ENCODE measurements at places on chromosomes 16 and 17.

DNA sequence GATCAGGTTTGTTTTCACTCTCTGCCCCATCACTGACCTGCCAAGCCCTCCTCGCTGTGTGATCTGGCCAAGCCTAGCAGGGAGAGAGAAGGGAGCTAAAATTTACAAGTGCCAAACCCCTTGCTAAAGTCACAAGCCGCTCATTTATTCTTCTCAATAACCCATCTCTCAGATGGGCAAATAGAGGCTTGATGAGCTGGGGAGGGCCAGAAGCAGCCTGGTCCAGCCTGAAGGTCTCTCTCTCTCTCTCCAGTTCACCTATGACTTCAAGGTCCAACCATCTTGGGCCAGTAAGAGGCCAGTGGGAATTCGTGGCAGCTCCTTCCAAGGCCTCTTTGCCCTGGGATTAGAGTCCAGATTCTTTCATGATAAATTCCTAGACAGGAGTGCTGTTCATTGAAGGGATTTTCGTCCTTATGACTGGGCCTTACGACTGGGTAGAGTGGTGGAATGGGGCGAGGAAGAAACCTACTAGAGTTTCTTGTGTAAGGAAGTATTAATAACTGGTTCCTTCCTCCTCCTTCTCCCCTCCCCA, 3.4 kb downstream of the CA7 start:
- no peak for DNase-seq

- DNase-seq, result no peak
These were observed 1.4 kb downstream of the ARSG start for GRCh38 chr17:68292689-68293040.

DNA sequence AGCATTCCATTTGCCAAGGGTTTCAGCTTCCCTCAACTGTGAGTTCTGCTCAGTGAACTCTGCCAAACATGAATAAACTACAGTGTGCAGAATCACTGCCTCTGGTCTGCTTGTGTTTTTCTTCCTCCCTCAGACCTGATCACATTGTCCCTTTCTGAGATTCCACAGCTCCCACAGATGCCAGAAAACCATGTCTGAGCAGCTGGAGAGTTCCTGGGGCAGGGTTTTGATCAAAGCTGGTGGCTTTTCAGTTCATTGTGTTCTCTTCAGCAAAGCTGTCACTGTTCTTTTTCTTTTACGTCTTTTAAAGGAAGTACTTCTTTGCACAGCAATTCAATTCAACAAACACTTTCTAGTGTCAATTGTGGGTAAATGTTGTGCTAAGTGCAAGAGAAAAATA, 555.8 kb downstream of the RBFOX1 start:
- DNase-seq, result no peak

DNA sequence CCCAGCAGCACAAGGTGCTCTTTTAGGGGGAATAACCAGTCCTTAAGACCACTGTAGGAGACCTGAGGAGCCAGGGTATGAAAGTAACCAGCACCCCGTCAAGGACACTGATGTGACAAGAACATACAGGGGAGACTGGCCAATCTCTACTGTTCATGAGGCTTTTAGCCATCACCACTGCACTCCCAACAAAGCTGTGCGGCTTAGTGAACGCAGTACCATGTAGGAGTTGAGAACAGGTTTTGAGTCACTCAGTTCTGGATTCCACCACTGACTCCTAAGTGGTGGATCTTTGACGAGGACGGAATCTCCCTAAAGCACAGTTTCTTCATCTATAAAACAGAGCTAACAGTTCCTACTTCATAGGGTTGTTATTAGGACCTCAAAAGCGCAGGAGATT, 26.8 kb downstream of the COG4 start:
- no peak for DNase-seq

GRCh38 chr17:64661726-64661975, 456 bp downstream of the SMURF2 start:
- no peak for DNase-seq

GRCh38 chr17:63774969-63775265, 947 bp downstream of the DDX42 start:
- DNase-seq, result peak; percentile 6

- no peak for DNase-seq
These were observed 9.3 kb upstream of the FAAP100 start for GRCh38 chr17:81561494-81561885.

- no peak for DNase-seq
These were observed 84.9 kb upstream of the MED13 start for GRCh38 chr17:62149961-62150360.

DNA sequence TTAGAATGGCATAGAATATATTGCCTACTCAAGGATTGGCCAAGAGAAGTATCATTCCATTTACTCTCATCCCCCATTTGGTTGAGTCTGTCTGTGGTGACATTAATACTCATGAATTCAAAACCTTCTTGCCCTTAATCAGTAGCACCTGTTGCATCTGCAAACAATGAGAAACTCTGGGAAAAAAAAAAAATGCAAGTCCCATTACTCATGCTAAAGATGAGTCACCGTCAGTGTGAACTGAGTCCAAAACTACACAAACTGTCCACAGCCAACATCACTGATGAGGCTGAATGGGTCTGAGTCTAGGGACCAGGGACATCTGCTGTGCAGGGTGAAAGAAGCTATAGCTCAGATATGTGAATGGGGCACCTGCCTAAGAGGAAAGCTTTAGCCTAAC, 96.9 kb upstream of the ADAMTS18 start:
- no peak for DNase-seq

GRCh38 chr17:43349142-43349541, 49.7 kb upstream of the ARL4D start:
- DNase-seq, result no peak

- peak; percentile 42 for DNase-seq
These were observed 934 bp downstream of the MAFG start for GRCh38 chr17:81926451-81927151.
